ENCODE measurements at places on chromosomes 7 and 10.

- DNase-seq: no peak
Measured at GRCh38 chr7:36155811-36156361, 2.8 kb downstream of the EEPD1 start.

DNA sequence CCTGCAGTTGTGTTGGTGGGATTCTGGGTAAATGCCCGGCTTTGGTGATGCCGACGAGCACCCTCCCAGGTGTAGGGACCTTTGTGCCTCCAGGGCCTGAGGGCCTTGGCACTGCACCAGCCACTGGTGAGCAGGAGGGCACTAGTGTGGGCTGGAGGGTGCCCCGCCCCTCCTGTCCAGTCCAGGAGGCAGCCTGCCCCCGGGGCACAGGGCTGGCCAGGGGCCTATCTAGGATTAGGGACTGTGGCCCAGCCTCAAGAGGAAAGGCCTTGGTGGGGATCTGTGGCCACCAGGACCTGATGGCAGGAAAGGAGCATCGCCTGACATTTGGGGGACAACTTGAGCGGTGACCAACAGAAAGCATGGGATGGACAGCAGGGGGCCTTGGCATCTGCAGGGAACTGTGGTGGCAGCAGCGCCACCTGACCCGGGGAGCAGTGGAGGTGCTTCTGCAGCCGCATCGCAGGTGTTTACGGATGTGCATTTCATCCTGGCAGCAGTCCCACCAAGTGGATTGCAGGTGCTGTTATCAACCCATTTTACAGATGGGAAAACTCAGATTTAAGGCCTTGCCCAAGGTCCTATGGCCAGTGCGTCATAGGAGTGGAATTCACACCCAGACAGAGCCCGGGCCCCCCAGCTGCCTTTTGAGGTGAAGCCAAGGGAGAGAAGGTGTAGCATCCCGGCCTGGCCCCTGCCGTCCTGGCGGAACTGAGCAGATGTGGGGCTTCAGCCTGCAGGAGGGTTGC, 11.1 kb downstream of the ZNF316 start:
- no peak for DNase-seq

GRCh38 chr7:151017953-151018420, 6.3 kb downstream of the ATG9B start:
- peak; percentile 47 for DNase-seq

DNA sequence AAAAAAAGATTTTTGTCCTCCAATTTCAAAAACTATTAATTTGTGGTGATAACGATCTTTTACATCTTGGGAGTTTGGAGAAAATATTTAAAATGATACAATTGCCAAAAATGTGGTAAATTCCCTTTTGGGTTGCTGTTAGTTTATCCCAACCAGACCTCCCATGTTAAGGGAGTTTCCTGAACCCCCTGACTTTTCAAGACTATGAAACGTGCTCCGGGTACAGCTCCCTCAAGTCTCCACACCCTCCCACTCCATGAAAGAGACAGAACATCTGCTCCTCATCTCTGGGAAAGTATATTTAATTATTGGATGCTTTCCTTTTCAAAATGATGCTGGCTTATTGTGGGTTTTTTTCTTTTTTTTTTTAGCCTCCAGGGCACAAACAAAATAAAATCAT, 534.6 kb upstream of the NRP1 start:
- no peak for DNase-seq

DNA sequence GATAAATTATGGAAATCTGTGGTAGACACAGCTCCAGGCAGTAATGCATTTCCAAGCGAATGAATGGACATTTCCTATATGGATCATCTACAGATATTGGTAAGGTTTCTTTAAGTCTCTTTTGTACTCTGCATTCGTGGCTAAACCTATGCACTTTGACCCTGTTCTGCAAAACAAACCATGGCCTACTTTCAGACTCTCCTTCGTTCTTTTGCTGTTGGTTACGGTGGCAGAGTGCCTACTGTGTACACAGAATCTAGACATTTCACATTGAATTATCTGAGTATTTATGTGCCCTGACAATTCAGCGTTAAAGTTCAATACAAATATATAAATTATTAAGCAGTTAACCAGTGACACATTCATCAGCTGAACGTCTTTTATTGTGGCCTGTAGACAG, 93.3 kb downstream of the MGMT start:
- no peak for DNase-seq

DNA sequence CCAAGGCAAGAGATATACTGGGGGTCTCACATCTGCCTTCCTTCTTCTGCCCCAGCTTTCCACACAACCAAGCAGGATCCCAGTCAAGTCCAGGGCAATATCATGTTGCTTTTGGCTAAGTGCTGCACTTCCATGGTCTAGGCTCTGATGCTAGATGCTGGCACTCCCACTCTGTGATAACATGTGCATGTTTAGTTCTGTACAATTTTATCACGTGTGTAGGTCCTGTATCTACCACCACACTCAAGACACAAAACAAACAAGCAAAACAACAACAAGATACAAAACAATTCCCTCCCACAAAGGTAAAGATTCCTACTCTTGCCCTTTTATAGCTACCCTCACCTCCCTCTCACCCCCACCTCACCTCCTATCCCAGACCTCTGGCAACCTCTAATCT, 105.6 kb upstream of the HABP2 start:
- DNase-seq: no peak

- peak; percentile 35 for DNase-seq
Measured at GRCh38 chr10:44925224-44925623, 14.1 kb downstream of the TMEM72 start.

- DNase-seq: no peak
Measured at GRCh38 chr10:68333058-68333395, 299 bp upstream of the PBLD start.

- DNase-seq: no peak
Measured at GRCh38 chr7:95540366-95540765, 54.6 kb downstream of the ASB4 start.

GRCh38 chr10:86681047-86681446, 12.7 kb downstream of the LDB3 start:
- no peak for DNase-seq

DNA sequence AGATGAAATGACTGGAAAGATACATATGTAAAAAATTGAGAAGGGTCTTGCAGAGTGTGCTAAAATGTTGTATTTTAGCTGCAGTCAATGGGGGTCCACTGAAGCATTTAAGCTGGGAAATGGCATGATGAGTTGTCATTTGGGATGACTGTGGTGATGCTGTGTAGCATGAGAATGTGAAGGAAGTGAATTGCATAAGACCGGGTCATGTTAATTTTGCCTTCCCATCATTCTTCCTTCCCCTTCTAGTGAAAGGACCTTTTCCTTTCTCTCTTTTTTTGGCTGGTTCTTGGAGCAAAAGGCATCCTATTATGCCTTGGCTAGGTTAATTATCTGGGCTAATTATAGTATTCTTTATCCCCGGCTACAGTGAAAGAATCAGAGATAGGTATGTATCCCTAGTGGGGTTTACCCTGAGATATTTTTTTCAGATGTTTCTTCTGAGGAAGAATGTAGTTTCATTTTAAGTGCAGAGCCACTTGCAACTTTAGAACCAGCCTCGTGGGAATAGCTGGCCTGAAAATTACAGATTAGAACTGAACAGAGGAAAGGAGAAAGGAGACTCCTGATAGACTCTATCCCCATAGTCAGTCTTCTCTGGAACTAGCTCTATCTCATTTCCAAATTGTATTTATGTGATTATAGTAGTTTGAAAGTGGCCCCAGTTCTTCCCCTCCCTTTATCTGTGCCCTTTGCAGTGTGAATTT, 93.6 kb downstream of the HGF start:
- DNase-seq: peak; percentile 17

GRCh38 chr7:27300421-27300820, 57.8 kb downstream of the EVX1 start:
- peak; percentile 96 for DNase-seq

DNA sequence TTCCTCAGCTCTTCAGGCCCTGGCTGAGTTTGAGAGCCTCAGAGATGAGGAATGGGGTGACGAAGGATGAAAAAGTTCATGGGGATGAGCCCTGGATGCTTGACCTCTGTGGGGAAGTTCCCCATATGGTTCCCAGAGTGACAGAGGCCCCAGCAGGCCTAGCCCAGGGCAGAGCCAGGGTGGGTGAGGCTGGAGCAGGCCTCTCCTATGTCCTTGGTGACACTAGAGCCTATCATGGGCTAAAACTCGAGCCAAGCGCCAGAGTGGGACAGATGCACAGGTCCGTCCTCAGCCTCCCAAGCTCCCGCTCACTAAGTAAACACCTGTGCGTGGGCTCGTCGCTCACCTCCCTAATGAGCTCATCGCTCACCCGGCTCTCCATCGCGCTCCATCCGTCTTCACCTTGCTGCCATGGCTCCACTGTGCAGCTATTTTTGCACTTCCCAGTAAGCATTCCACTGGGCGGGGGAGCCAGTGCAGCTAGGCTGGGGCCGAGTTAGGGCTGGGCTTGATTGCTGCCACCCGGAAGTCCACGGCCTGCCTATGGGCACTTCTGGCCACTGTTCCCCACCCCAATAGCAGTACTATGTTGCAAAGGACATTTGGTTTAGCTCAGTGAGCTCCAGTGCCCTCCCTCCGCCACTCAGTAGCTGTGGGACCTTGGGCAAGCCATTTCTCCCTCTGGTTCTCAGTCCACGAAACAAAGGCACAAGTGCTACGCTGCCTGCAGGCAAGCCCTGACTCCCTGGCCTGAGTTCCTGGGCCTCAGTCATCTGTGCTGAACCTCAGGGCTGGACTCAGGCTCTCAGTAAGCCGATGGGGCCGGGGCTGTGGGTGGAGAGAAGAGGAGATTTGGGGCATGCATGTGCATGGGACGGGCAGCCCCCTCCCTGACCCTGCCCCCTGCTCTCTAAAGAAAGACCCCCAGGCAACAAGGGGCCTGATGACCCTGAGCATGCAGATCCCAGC, 117.3 kb upstream of the PCBD1 start:
- DNase-seq: no peak

GRCh38 chr7:26928703-26929347, 64.4 kb upstream of the SKAP2 start:
- no peak for DNase-seq

GRCh38 chr7:98902523-98902922, 24.2 kb downstream of the TRRAP start:
- DNase-seq: no peak

GRCh38 chr10:25024528-25024927, 8.1 kb downstream of the THNSL1 start:
- no peak for DNase-seq

DNA sequence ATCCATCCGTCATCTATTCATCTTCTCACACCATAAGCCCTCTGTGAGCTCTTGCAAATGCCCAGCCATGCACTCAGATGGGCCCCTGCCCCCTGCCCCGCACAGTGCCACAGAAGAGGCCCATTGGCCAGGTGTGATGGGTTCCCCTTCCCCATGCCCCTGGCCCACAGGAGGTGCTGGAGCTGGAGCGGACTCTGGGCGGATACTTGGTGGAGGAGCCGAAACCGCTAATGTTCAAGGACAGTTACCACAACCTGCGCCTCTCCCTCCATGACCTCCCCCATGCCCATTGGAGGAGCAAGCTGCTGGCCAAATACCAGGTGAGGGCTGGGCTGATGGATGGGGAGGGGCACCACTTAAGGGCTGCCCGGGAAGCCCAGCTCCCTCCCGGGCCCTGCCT, 23.4 kb upstream of the SLC29A3 start:
- no peak for DNase-seq

GRCh38 chr7:125661006-125661405, 731.4 kb upstream of the POT1 start:
- DNase-seq: no peak

GRCh38 chr7:114085592-114086501, 167.0 kb upstream of the PPP1R3A start:
- peak; percentile 77 for DNase-seq

DNA sequence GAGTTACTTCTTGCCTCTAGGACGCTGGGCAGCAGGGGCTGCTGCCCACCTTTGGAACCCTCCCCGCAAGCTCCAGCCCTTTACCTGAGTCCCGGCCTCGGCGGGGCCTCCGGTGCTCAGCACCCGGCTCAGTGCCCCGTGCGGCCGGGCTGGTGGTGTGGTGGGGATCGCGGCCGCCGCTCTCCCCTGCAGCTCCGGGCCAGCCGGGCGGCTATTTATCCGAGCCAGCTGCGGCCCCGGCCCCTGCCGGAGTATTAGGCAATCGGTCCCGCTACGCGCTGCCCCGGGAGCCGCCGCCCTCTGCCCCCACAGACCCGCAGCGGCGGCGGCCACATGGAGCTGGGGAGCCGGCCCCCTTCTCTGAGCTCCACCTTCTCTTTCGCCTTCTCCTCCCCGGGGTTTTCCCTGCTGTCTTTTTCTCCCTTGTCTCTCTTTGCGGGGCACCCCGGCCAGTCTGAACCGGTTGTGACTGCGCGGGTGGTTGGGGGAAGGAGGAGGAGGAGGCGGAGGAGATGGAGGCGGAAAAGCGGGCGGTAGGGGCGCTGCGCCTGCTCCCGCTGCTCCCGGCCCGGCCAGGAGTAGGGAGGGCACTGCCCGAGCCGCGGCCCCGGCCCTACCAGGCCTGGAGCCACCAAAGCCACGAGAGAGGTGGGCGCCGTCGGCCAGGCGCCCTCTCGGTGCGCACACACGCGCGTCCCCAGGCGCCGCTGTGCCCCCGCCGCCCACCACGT, at the start of gene SLC16A9:
TSS of gene SLC16A9 (minus strand) at position 456 of the 731 bp plus-strand sequence. CDS start 25,559 bp downstream, outside the sequence.
- peak; percentile 60 for DNase-seq

DNA sequence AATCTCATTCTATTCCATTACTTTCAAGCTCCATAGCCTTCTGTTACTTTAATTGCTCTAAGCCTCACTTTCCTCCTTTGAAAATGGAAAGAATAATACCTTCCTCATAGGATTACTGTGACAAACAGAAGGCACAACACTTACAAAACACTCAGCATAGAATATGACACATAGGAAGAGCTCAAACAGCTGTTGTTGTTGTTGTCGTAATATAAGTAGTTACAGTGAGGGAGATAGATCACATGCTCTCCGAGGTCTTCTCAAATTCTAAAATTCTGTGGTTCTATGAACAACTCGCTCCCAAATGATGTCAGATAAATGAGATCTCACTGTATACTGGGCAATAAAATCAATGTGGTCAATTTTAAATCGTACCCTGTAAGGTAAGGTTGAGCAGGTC, 1049.3 kb upstream of the C7orf33 start:
- DNase-seq: no peak

DNA sequence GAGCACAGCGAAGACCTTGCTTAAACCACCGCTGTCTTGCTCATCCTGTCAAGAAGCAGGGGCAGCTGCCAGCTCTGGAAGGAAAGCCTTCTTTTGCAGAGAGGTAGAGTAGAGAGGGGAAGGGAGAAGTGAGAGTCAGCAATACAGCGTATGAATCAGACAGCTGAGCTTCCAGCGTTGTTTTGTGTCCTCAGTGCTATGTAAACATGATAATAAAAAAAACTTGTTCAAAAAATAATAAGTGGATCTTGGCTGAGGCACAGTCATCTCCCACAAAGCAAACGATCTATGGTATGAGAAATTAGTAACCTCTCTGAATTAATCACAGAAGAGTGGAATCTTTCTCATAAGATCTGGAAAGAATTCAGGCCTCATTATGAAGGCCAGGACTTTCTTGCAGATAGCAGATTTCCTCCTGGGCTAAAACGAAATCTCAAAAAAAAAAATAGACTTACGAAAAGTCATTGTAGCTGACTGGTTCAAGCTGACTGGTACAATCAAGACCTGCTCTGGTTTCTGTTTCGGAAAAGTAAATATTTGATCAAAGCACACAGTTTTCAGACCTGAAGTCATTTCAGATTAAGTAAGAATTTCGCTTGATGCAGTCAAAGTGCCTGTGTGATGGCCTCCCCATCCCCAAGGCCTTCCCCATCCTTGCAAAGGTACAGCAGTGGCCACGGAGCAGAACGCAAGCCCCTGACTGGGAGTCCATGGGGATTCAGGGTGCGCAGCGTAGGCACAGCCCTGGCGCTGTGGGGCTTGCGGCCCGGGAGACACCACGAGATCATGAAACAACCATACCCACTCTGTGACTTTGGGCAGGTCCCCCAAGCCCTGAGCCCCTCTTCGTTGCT, 29.4 kb downstream of the CHST15 start:
- peak; percentile 84 for DNase-seq

GRCh38 chr7:159031750-159032149, 112.9 kb downstream of the VIPR2 start:
- no peak for DNase-seq

Data from HT1080 (cell line).